ENCODE measurements at places on chromosomes 3 and 15. TPM values are rescaled to one million over a fixed set of nuclear protein-coding genes. Genes with fewer than 3 reads are reported as not detected.

The ZIC1 gene
- total RNA-seq = not detected

DNA sequence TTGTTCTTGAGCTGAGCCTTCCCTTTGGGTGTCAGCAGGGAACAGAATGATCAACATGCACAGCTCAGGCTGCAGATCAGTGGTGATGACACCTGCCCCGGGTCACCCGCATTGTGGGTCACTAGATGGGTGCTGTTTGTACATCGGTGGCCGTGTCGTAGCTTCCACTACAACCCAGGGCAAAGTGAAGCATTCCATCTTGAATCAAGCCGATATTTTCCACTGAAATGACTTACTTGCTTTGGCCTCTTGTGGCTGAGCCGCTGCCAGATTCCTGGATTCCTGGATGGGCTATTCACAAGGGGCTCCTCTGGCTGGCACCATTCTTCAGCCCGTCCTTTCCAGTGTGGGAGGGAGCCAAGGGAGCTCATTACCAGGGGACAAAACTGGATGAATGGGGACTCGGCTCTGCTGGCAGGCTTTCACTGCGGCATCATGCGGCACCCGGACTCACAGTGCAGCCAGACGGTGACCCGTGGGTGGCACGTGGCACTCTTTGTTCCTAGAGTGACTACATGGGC lies 65.6 kb downstream of the SLCO3A1 start:
- no peaks in the 10 kb centered on the region for H3K27me3 ChIP-seq
- peaks cover 8% of the 10 kb centered on the region for H3K36me3 ChIP-seq

- H3K27me3 ChIP-seq = peaks cover 9% of the 10 kb centered on the region
- peak within 1 kb of the TSS; percentile 85 for H3K27ac ChIP-seq
- H3K4me1 ChIP-seq = peaks cover 17% of the 10 kb centered on the region
- DNase-seq = peak; percentile 91
These were observed at the start of gene ABCC5 for GRCh38 chr3:184017672-184018423. Gene ABCC5, minus strand, starts transcription at chr3:184017884. Its CDS starts 3,492 bp downstream, at chr3:184014392.

- H3K4me3 ChIP-seq = no peak overlapping the region
- H3K27me3 ChIP-seq = no peaks in the 10 kb centered on the region
- peaks cover 19% of the 10 kb centered on the region for H3K36me3 ChIP-seq
- H3K4me1 ChIP-seq = peaks cover 85% of the 10 kb centered on the region
- peak overlapping the region; percentile 56 for H3K27ac ChIP-seq
These were observed 32.6 kb downstream of the STT3B start for GRCh38 chr3:31565288-31565687.

Data from activated CD4-positive, alpha-beta T cell treated with anti-CD3 and anti-CD28 coated beads for 36 hours (primary cell).